ENCODE measurements at places on chromosomes 3 and 15. TPM values are rescaled to one million over a fixed set of nuclear protein-coding genes. Genes with fewer than 3 reads are reported as not detected.
A peak's percentile ranks its signal among the peaks of the same experiment; 100 is the strongest.

GRCh38 chr3:158810823-158811724, 9.2 kb downstream of the MFSD1 start:
- no peak for DNase-seq

The MFAP1 gene
- total RNA-seq: 18.5 TPM

DNA sequence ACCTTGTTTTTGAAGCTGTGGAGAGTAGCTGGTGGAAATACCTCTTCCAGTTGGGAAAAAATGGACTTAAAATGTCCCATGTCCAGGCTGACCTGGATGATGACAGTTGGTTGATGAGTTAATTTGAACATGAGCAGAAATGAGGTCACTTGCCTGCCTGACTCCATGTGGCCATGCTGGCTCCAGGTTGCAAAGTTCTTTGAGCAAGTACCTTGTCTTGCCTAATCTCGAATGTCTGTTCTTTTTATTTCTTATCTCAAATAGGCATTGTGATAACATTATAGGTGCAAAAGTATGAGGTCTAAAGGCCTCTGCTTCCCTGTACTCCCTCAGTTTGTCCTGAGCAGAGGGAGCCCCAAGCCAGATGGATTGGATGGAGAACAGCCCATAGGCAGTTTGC, 9.0 kb downstream of the MAPKBP1 start:
- no peak for DNase-seq

GRCh38 chr3:37997791-37998370, 7.3 kb downstream of the VILL start:
- DNase-seq: no peak

- DNase-seq: peak; percentile 24
These were observed 633.4 kb downstream of the EPHA3 start for GRCh38 chr3:89740881-89741177.

The SSUH2 gene
- not detected for total RNA-seq

The ACSBG1 gene
- total RNA-seq: 0.40 TPM
